ENCODE measurements at places on chromosomes 2 and 18. TPM values are rescaled to one million over a fixed set of nuclear protein-coding genes. Genes with fewer than 3 reads are reported as not detected.

The ZNF2 gene
- polyA plus RNA-seq, result 3.8 TPM

The SLC8A1 gene
- polyA plus RNA-seq, result not detected

The DSC3 gene
- not detected for polyA plus RNA-seq

The TMEM247 gene
- polyA plus RNA-seq, result not detected

The STEAP3 gene
- 1.2 TPM for polyA plus RNA-seq

The SCN3A gene
- 0.85 TPM for polyA plus RNA-seq

The DIPK1C gene
- polyA plus RNA-seq, result not detected

The DOK6 gene
- not detected for polyA plus RNA-seq

The CHST9 gene
- not detected for polyA plus RNA-seq

The C2orf80 gene
- not detected for polyA plus RNA-seq

The SMYD5 gene
- polyA plus RNA-seq, result 27.4 TPM

The SESTD1 gene
- polyA plus RNA-seq, result 23.6 TPM

The CAPN14 gene
- polyA plus RNA-seq, result 2.9 TPM

The SPATA3 gene
- polyA plus RNA-seq, result not detected

The UGT1A4 gene
- not detected for polyA plus RNA-seq

The TRIM43 gene
- polyA plus RNA-seq, result not detected

The IMPACT gene
- 9.2 TPM for polyA plus RNA-seq

The TMEM237 gene
- polyA plus RNA-seq, result 2.2 TPM

The DSG1 gene
- not detected for polyA plus RNA-seq

The WNT10A gene
- 2.4 TPM for polyA plus RNA-seq

The REG3A gene
- not detected for polyA plus RNA-seq

The PCARE gene
- not detected for polyA plus RNA-seq

The SGO2 gene
- 3.5 TPM for polyA plus RNA-seq

The CDK5R2 gene
- not detected for polyA plus RNA-seq

The TSPYL6 gene
- polyA plus RNA-seq, result not detected
